ENCODE measurements at places on chromosomes 6 and 20.

- no peak for DNase-seq
Measured at GRCh38 chr6:149024361-149024760, 277.5 kb downstream of the UST start.

- DNase-seq: no peak
Measured at GRCh38 chr6:40721271-40721952, 134.2 kb upstream of the LRFN2 start.

- no peak for DNase-seq
Measured at GRCh38 chr6:79895382-79896074, 51.8 kb downstream of the ELOVL4 start.

GRCh38 chr6:158517581-158517980 is 42.3 kb upstream of the TMEM181 start:
- DNase-seq: no peak

DNA sequence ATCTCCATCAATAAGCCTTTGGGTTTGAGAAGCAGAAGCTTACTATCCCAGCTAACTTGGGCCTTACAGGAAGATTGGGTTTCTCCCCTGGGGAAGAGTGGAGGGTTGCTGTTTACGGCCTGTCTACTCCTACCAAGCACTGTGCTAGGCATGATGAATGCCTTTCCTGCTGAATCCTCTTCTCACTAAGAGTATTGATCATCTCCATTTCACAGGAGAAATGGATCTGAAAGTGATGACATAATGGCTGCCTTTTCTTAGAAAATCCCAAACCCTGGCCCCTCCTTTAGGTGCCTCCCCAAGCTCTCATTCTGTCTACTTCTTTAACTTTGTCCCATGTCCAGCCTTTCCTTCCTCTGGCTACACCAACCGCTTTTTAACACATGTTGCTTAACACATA is 66.1 kb downstream of the TSHZ2 start:
- no peak for DNase-seq

GRCh38 chr20:7387638-7388193 is 552.5 kb downstream of the HAO1 start:
- no peak for DNase-seq

DNA sequence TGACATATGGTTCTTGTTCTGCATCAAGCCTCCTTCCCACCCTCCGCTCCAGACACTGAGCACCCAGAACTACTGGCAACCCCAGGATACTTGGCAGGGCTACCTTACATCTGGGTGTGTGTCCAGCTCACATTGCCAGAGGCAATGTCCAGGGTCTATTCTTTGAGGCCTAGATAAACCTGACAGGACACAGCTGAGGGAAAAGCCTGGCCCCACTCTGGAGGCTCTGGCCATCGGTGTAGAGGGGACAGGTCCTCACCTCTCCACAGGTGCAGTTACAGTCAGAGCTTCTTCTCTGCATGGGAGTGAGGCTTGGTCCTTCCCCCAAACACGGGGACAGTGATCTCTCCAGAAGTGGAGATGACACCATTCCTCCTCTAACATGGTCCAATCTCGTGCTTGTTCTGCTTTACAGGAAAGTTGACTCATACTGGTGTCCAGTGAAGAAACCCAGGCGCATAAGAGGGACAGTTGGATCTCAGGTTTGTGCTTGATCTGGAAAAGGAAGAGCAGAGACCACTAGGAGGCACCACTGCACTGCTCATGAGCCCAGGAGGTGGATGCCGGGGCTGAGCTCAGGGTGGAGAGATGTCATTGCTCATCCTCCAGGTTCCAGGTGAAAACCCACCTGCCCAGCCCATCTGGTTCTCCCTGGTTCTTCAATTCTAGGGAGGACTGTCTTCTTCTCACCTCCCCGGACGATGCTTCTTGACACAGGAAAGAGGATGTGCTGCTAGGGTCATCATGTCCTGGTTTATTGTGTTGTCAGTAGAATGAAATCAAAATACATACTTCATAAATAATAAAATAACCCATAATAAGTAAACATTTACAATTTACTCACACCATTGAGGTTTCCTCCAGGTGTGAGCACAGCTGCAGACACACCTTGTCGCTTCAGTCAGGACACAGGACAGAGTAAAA is 14.7 kb downstream of the HLA-F start:
- DNase-seq: peak; percentile 29

Measured in NCI-H2081 (cell line).